Cardiac muscle cell (in vitro differentiated cells and primary cell): ENCODE measurements at places on chromosomes 5 and 9.

DNA sequence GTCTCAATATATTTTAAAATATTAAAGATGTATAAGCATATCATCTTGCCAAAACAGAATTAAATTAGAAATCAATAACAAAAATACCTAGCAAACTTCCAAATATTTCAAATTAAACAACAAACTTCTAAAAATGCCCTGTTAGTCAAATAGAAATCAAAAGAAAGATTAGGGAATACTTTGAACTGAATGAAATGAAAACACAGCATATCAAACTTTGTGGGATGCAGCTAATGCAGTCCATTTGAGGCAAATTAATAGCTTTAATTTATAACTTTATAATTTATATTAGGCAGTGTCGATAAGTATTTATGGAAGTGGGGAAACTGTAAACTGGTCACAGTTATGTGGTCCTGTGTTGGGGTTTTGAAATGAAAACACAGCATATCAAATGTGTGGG is 17.1 kb downstream of the SLC6A3 start:
- H3K36me3 ChIP-seq = no peaks in the 10 kb centered on the region
- DNase-seq = no peak

DNA sequence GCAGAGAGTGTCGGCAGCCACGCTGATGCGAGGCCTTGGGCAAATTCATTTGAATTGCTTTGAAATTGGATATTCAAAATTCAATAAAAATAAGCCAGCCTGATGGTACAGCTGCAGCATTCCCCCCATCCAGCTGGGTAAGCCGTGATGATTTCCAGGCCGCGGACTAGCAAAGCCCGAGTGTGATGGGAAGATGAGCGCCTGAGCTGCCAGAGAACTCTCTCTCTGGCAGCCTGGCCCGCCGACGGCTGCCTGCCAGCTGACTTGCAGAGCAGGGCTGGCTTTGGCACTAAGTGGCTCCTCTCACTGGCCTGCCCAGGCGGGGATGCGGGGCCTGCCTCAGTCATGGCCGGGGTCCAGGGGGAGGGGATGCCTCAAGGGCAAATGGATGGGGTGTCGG is 268.3 kb upstream of the WWC1 start:
- no peaks in the 10 kb centered on the region for H3K27me3 ChIP-seq
- H3K27ac ChIP-seq = no peak overlapping the region
- H3K4me1 ChIP-seq = no peaks in the 10 kb centered on the region
- DNase-seq = no peak
- H3K4me3 ChIP-seq = no peak overlapping the region

DNA sequence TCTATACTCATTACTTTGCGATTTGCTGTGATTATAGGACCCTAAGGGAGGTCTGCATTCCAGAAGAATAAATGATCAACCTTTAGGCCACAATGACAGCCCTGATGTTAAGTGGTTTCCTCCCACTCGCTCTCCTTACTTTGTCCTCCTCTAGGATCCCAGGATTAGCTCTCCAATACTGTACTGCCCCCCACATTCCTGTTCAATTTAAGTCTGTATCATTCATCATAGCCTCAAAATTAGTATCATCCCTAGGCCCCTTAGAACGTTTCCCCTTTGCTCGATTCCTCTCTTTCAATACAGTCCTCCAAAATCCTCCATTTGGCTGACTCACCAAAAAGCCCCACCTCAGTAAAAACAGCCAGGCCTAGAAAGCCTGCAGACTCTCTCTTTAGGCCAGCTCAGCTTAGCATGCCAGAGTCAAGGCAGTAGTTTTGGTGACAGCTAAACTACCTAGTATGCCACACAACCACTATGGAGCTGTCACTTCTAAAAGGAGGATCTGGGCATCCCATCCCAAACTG is 24.4 kb downstream of the RNF145 start:
- DNase-seq = no peak
- no peaks in the 10 kb centered on the region for H3K4me1 ChIP-seq
- peaks cover 17% of the 10 kb centered on the region for H3K36me3 ChIP-seq
- H3K27ac ChIP-seq = peak overlapping the region; percentile 73
- H3K27me3 ChIP-seq = no peaks in the 10 kb centered on the region

GRCh38 chr5:54769746-54770145 is 215.6 kb downstream of the ESM1 start:
- no peaks in the 10 kb centered on the region for H3K4me1 ChIP-seq
- H3K4me3 ChIP-seq = no peak overlapping the region
- no peaks in the 10 kb centered on the region for H3K36me3 ChIP-seq
- no peaks in the 10 kb centered on the region for H3K27me3 ChIP-seq
- DNase-seq = no peak
- H3K27ac ChIP-seq = no peak overlapping the region

GRCh38 chr9:136372561-136373299 is 739 bp downstream of the CARD9 start:
- H3K36me3 ChIP-seq = peaks cover 3% of the 10 kb centered on the region
- H3K4me1 ChIP-seq = no peaks in the 10 kb centered on the region
- no peak overlapping the region for H3K4me3 ChIP-seq
- DNase-seq = peak; percentile 19

DNA sequence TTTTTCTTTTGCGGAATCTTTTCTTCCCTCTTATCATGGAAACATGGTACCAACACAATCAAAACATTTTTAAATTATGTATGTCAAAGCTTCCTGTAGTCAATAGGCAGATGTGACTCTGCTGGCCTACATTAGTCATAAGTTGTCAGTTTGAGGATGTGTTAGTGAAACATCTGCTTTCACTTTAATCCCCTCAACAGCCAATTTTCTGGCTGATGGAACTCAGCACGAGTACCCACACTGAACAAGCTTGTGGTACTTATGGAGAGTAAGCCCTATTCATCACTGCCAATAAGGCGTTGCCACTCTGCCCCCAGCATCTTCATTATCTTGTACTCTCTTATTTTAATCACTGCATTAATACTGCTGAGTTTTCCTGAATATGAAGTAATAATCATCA is 1034.4 kb downstream of the CDH9 start:
- H3K27ac ChIP-seq = no peak overlapping the region
- H3K36me3 ChIP-seq = no peaks in the 10 kb centered on the region
- no peaks in the 10 kb centered on the region for H3K27me3 ChIP-seq
- DNase-seq = no peak
- H3K4me3 ChIP-seq = no peak overlapping the region

GRCh38 chr5:142013734-142014521 is 1.1 kb upstream of the GNPDA1 start:
- no peaks in the 10 kb centered on the region for H3K27me3 ChIP-seq
- H3K36me3 ChIP-seq = no peaks in the 10 kb centered on the region
- peak; percentile 56 for DNase-seq
- H3K27ac ChIP-seq = no peak overlapping the region
- H3K4me3 ChIP-seq = no peak overlapping the region

GRCh38 chr9:33453286-33453860 is 6.0 kb upstream of the AQP3 start:
- no peak overlapping the region for H3K27ac ChIP-seq
- H3K4me1 ChIP-seq = no peaks in the 10 kb centered on the region
- no peak overlapping the region for H3K4me3 ChIP-seq
- DNase-seq = no peak
- no peaks in the 10 kb centered on the region for H3K27me3 ChIP-seq
- H3K36me3 ChIP-seq = no peaks in the 10 kb centered on the region

- peak overlapping the region; percentile 82 for H3K4me3 ChIP-seq
- peak overlapping the region; percentile 79 for H3K27ac ChIP-seq
- no peaks in the 10 kb centered on the region for H3K27me3 ChIP-seq
- no peak for DNase-seq
- H3K4me1 ChIP-seq = peaks cover 6% of the 10 kb centered on the region
Measured at GRCh38 chr9:96382839-96383164, 709 bp downstream of the SLC35D2 start.

DNA sequence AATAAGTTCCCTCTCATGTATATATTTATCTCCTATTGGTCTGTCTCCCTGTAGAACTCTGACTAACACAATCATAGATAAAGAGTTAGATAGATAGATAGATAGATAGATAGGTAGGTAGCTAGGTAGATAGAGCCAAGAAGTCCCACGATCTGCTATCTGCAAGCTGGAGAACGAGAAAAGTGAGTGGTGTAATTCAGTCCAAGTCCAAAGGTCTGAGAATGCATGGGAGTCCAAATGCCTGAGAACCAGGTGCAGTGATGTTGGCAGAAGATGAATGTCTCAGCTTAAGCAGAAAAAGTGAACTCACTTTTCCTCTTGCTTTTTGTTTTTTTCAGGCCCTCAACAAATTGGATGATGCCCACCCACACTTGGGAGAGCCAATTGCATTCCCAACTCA is 37.7 kb upstream of the ZFR start:
- no peaks in the 10 kb centered on the region for H3K4me1 ChIP-seq
- DNase-seq = no peak
- no peaks in the 10 kb centered on the region for H3K27me3 ChIP-seq
- H3K4me3 ChIP-seq = no peak overlapping the region
- no peaks in the 10 kb centered on the region for H3K36me3 ChIP-seq

DNA sequence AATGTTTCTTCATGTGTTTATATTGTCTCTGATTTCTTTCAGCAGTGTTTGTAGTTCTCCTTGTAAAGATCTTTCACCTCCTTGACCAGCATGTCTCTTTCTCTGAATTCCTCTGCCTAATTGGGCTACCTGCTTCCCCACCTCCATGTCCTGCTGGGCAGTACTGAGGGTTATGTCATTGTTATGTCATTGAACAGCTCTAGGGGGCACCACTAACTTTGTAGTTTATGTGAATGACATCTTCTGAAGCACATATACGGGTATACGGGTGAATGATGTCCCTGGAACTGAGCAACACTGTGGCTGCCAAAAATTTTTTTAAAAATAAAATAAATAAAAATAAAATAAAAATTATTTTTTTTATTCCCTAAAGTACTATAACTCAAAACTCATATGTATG is 16.9 kb upstream of the SNCAIP start:
- H3K36me3 ChIP-seq = no peaks in the 10 kb centered on the region
- DNase-seq = peak; percentile 37
- no peak overlapping the region for H3K4me3 ChIP-seq
- no peak overlapping the region for H3K27ac ChIP-seq
- H3K4me1 ChIP-seq = peaks cover 16% of the 10 kb centered on the region

- H3K27me3 ChIP-seq = no peaks in the 10 kb centered on the region
- H3K4me3 ChIP-seq = no peak overlapping the region
- no peak for DNase-seq
- H3K4me1 ChIP-seq = no peaks in the 10 kb centered on the region
Measured at GRCh38 chr5:35297755-35298154, 67.5 kb upstream of the PRLR start.

- no peak for DNase-seq
- no peak overlapping the region for H3K27ac ChIP-seq
- H3K4me3 ChIP-seq = no peak overlapping the region
- H3K4me1 ChIP-seq = no peaks in the 10 kb centered on the region
- no peaks in the 10 kb centered on the region for H3K27me3 ChIP-seq
Measured at GRCh38 chr5:31096238-31096865, 97.1 kb upstream of the CDH6 start.

- H3K4me1 ChIP-seq = peaks cover 5% of the 10 kb centered on the region
- no peaks in the 10 kb centered on the region for H3K27me3 ChIP-seq
Measured at GRCh38 chr5:59525957-59526356, 367.6 kb downstream of the PDE4D start.

GRCh38 chr5:74226716-74227485 is 413.6 kb downstream of the ENC1 start:
- no peaks in the 10 kb centered on the region for H3K4me1 ChIP-seq
- H3K27ac ChIP-seq = no peak overlapping the region
- no peak for DNase-seq
- no peaks in the 10 kb centered on the region for H3K27me3 ChIP-seq
- no peaks in the 10 kb centered on the region for H3K36me3 ChIP-seq

- H3K36me3 ChIP-seq = no peaks in the 10 kb centered on the region
- peak; percentile 73 for DNase-seq
- H3K27ac ChIP-seq = no peak overlapping the region
- H3K27me3 ChIP-seq = no peaks in the 10 kb centered on the region
- no peaks in the 10 kb centered on the region for H3K4me1 ChIP-seq
Measured at GRCh38 chr5:10030219-10030831, 219.4 kb downstream of the ATPSCKMT start.

DNA sequence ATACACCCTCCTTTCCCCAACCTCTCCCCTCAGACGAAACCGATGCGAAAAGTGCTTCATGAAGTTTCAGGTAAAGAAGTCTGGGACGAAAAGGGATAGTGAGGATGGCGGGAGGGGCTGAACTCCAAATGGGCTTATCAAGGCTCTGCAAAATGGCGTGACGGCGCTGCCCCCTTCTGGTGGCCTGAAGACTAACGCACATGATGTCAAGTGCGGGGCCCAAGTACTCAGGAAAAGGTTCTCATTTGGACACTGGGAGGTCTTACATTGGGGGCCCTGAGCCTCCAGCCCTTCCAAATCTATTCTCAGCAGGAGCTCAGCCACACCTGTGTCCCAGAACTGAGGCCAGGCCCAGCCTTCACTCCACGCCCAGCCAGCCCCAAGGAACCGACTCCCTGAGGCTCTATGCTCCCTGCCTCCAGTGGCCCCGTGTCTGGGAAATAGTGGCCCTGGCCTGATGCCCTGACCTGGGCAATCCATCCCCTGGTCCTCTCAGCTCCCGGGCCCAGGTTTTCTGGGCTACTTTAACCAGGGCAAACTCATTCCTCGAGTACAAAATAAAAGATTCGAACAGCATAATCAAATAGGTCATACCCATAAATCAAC is 119.9 kb downstream of the KCNIP1 start:
- no peaks in the 10 kb centered on the region for H3K36me3 ChIP-seq
- H3K27ac ChIP-seq = no peak overlapping the region
- H3K4me1 ChIP-seq = no peaks in the 10 kb centered on the region
- peaks cover 6% of the 10 kb centered on the region for H3K27me3 ChIP-seq
- peak; percentile 65 for DNase-seq

DNA sequence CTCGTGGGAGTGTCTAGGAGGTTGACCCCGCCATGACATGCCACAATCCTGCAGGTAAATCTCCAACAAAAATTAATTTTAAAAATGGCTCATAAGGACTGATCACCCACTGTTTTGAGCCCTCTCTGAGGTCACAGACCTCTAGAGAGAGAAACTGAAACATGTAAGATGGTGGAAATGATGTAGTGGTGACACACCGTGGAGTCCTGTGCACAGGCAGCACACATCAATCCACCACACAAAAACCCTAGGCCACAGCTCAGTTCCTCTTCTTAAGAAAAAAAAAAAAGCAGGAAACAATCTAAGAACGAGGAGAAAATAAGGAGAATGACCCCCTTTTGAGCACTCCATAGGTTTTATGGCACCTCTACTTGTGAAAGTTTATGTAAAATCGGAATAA is 93.8 kb upstream of the FAM120A start:
- H3K36me3 ChIP-seq = no peaks in the 10 kb centered on the region
- DNase-seq = no peak
- H3K27ac ChIP-seq = no peak overlapping the region
- H3K27me3 ChIP-seq = no peaks in the 10 kb centered on the region
- peaks cover 4% of the 10 kb centered on the region for H3K4me1 ChIP-seq
